Forelimb muscle (tissue), 1 donor: ENCODE measurements at places on chromosomes 1 and 21.

DNA sequence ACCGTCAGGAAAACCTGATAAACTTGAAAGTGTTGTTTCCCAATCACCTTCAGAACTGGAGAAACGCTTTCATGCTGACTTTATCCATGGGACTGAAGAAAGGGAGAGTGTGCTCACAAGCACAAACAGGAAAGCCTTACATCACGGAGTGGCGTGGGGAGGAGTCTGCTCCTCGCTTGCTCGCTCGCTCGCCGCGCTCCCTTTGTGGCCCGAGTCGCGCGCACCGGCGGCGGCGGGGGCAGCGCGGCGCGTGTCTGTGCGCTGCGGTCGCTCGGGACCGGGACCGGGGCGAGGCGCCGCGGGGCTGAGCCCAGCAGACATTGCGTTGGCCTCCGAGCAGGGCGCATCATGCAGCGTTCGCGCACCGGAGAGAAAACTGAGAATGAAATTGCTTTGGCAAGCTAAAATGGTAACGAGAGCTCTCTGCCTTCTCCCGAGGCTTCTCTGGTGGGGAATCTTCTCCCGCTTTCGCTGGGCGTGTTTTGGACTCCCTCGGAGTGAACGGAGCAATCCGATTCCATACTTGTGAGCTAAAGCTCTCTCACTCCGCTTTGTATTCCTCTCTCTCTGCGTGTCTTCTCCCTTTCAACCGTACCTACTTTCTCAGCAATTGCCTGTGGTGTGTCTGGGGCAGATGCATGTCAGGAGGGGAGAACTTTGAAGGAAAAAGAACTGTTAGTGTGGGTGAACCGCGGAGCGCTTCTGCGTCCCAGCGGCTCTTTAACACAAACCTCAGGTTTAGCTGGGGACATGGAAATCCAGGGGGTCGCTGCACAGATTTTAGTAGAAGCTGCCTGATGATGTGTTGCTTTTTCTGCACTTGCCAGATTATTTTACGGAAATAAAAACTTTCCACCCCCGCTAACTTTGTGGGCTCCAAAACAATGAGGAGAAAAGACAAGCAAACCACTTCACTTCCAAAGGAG lies at the start of gene RGL1:
Gene RGL1, plus strand, starts transcription at position 205 of the 926 bp plus-strand sequence. Its CDS starts 178 bp downstream, at position 383.
- DNase-seq, result peak; percentile 83

- no peak for DNase-seq
Measured at GRCh38 chr1:167713330-167714081, 8.3 kb upstream of the MPZL1 start.

DNA sequence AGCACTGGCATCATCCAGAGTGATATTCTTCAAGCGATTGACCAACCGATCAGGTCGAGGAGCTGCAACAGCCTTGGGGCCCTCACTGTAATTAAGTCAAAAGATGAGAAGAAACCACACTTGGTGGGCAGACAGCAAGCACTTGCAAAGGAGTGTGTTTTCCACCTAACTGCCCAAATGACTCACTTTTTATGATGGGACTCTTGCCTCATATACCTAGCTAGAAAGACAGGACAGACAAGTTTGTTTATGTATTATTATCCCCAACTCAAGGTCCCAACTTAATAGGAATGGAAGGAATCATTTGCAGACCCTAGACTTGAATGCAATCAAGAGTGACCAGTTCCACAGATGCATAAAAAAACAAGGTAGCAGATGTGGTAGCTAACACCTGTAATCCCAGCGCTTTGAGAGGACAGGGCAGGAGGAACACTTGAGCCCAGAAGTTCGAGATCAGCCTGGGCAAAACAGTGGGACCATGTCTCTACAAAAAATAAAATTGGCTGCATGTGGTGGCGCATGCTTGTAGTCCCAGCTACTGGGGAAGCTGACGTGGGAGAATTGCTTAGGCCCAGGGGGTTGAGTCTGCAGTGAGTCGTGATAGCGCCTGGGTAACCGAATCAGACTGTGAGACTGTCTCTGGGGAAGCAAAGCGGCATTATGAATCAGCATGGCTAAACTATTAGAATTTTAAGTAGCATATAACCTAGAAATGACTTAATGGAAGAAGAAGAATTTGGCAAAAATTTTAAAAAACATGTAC lies 2.3 kb upstream of the NRAS start:
- no peak for DNase-seq

GRCh38 chr21:38354746-38355145 lies 98.0 kb downstream of the KCNJ15 start:
- no peak for DNase-seq
